ENCODE measurements at places on chromosomes 2 and 18.

DNA sequence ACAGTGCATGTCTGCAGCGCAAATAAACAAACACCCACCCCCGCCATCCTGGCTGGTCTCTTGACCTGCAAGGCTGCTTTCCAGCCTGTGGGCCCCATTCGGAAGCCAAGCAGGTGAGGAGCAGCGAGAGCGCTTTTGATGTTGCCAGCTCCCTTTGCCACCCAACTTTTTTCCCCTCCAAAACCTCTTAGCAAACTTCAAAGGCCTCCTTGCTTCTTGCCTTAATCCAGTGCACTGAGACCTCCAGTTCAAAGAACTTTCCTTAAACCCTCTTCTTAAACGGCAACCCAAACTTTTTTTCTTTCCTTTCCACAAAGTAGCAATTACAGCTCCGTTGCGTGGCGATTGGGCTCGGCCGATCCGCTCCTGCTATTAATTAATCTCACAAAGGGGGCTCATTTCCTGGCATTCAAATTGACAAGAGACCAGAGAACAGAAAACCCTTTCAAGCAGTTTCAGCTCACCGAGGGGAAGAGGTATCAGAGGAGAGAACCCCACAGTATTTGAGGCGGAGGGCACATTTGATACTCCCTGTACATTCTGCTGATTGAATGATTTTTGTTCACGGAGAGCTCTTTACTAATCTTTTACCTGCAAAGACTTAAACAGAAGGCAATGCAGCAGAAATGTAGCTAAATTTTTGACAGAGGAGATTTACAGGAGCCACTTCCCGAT lies 531.4 kb downstream of the TMEM182 start:
- DNase-seq, result no peak

GRCh38 chr2:54454548-54455130 lies 1.5 kb upstream of the SPTBN1 start:
- no peak for DNase-seq

DNA sequence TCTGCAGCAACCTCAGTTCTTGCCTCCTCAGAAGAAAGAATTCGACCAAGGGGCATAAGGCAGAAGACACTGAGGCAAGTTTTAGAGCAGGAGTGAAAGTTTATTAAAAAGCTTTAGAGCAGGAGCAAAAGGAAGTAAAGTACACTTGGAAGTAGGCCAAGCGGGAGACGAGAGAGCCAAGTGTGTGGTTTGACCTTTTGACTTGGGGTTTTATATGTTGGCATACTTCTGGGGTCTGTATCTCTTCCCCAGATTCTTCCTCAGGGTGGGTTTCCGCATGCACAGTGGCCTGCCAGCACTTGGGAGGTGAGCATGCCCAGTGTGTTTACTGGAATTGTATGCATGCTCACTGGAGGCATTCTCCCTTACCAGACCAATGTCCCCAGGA lies 59.3 kb upstream of the ANKRD44 start:
- DNase-seq, result peak; percentile 11

DNA sequence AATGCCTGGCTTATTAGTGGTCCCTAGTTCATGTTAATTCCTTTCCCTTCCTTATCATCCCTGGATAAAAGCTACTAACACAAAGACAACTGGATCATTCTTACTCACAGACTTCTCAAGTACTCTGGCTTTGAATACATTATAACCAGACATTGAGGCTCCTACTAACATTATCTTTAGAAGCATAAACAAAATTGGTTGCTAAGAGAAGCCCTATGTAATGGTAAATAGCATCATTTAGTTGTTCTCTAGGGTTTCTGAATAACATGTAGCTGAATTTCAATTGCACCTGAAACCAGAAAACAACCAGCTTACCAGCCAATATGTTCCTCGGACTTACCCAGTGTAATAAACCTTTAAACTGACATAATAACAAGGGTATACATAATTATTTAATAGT lies 114.1 kb upstream of the NCKAP5 start:
- DNase-seq, result no peak

- DNase-seq, result no peak
Observed at GRCh38 chr18:76827205-76828200, 5.1 kb downstream of the ZNF236 start.

DNA sequence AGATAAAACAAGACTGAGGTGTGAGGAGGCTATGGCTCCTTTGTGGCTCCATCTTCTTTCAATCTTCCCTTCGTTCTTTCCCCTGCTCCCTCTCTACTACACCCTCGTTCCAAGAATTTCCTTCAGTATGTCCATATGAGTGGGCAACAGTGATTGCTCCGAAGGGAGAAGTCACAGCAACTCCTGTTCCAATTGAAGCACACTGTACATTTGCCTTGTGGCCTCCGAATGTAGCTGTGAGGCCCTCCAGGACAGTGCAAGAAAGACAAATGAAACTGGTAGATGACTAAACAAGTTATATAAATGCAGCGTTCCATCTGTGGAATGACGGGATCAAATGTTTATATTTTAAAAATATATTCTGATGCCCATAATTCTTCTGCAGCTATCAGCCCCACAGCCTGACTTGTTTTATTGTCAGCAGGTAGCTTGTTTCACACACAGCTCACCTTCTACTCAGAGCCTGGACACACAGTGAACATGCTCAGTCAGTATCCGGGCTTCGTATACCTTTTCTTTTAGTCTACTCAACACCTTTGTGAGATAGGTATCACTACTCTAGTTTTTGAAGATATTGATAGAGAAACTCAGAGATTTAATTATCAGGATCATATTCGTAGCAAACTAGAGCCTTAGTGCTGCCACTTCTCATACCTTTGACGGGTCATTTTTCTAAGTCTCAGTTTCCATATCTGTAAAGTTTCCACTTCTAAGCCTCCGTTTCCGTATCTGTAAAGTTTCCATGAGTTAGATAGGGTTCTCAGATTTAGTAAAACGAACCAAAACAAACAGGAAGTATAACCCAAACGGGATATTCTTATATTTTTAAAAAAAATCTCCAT lies 216.7 kb upstream of the STON1 start:
- no peak for DNase-seq

DNA sequence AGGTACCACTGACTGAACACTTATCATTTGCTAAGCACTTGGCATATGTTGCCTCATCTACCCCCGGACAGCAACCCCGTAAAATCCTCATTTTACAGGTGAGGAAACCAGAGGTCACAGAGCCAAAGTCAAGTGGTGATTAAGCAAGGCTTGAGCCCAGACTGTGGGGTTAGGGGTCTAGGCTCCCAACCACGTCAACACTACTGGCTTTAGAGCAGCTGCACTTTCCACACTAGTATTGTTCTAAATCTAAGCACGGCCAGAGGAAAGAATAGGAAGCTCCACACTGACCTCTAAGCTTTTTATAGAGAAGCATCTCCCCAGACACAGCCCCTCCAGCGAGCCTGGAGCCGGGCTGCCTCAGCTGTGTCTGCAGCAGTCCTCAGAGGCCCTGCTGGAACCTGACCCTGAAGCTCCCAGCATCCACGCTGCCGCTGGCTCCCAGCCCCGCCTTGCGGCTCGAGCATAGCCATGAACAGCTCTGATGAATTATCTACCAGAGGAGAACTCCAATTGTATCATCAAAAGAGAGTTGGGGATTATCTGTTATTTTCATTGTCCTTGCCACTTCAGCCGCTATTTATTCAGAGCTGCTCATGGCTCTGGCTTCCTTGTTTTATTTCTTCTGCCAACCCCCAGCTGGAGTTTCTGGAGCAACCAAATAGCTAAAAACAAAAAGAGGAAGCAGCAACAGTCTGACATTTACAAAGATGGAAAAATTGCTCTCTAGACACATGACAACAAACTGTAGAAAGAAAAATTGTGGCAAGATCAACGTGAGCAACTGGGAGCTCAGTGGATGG lies 62.2 kb upstream of the RTN4 start:
- peak; percentile 75 for DNase-seq

DNA sequence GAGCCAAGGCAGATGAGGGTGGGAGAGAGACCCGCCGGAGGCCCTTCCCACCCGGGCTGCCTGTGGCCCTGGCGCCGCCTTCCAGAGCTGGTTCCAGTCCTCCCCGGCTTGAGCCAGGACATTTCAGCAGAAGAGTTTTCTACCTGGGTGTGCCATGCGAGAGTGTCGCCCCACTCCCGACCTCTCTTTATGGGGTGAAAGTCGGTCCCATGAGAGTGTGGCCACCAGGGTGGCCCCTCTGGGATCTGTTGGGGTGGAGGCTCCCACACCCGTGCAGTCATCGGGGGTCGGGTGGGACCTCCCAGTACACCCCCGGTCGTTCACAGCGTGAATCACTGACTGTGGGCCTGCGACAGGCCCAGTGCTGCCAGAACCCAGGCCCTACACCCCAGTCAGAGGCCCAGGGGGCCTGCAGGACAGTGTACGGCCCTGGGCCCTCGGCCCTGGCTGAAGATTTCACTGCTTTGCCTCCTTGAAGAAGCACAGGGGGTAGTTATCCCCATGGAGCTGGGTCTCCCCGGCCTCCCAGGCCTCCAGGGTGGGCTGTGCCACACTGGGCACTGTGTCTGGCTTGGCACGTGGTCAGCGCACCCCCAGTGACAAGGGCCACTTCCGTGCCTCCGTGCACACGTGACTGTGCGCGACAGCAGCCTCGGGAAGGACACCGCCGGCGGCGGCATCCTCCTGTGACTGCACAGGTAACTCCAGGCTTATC lies 5.9 kb downstream of the NFATC1 start:
- no peak for DNase-seq

DNA sequence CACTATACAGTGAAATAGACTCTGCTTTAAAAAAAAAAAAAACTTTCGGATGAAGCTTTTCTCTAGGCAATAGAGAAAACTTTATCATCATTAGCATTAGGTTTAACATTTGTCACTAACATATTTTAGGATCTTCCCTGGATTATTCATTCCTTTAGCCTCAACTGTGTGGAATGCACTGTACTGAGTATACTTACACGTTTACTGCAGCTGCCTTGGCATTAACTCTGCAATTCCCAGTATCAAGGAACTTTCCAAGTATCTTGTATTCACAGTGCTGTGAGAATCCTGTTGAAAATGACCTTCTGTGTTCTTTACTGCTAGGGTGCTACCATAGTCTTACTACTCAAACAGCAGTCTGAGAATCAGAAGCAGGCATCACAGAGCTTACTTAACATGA lies 328.2 kb upstream of the COL3A1 start:
- DNase-seq, result peak; percentile 52

- peak; percentile 67 for DNase-seq
Observed at GRCh38 chr2:185979546-185980071, 241.0 kb downstream of the FSIP2 start.

GRCh38 chr2:61434314-61434713 lies 36.6 kb downstream of the USP34 start:
- DNase-seq, result peak; percentile 41

GRCh38 chr2:234577191-234577590 lies 80.3 kb upstream of the ARL4C start:
- DNase-seq, result no peak

DNA sequence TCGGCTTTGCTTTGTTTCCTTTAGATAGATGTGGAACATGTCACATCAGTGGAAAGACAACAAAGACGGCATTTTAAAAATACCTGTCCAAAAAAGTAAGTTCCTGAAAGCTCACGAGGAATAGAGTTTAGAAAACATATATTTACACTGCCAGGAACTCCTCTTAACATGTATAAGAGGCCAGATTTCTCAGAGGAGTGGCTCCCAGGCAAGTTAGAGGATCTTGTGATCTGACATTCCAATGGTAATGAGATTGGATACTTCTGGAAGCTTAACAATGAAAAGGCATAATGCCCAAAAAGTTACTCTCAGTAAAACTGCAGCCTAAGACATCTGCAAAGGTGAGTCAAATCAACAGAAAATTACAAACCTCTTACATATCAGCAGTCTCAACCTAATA lies 77.1 kb downstream of the CYRIA start:
- no peak for DNase-seq

GRCh38 chr2:8239531-8240088 lies 442.2 kb upstream of the ID2 start:
- peak; percentile 3 for DNase-seq

All from amniotic epithelial cell (primary cell).